ENCODE measurements at places on chromosomes 6 and 20.
A peak's percentile ranks its signal among the peaks of the same experiment; 100 is the strongest.

- DNase-seq = peak; percentile 38
Observed at GRCh38 chr6:147974376-147974775, 368.3 kb upstream of the SASH1 start.

- no peak for DNase-seq
Observed at GRCh38 chr6:63674635-63675034, 39.0 kb downstream of the PHF3 start.

DNA sequence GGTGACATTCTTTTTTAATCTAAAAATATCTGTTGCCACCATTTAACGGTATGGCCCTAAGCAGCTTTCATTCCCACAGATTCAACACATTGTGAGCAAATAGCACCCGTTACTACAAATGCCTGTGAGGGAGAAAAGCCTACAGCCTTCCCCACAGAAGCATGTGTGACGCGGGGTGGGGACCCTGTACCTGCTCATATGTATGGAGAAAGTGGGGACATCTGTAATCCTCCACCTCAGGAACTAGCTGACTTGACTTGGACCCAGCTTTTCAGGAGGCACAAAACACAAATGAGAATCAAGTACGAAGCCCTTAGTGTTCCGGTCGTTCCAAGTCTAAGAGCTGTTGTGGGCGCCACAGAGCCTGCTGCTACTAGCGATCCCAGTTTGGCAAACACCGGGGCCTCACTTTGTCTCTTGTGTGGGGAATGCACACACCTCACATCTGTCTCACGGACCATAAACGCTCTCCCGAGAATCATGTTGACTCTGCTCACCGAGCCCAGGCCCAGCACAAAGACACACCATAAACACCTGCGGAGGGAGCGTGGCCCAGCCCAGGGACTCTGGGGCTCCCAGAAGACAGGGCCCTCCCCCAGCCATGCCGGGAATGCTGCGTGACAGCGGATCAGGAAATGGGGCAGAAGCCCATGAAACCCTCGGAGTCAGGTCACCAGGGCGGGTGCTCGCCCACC lies 21.6 kb downstream of the DLL1 start:
- DNase-seq = no peak

- DNase-seq = no peak
Observed at GRCh38 chr6:43178951-43179830, 2.8 kb upstream of the CUL9 start.

GRCh38 chr6:112155886-112156285 lies 68.5 kb downstream of the FAM229B start:
- DNase-seq = no peak

DNA sequence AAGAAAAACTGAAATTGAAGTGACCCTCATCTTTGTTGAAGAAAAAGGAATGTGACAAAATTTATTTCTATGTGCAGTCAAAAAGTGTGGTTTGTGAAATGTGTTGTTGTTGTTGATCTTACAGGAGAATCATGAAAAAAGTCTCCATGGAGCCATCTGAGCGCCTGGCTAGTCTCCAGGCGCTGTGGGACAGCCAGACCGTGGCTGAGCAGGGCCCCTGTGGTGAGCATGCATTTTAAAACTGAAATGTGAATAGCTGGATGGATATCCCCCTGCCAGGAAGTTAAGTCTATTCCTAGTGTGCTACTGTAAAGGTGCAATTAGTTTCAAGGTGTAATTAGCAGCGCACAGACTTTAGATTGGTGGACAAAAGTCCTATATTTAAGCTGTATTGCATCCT lies 170.6 kb downstream of the CARMIL1 start:
- no peak for DNase-seq

- no peak for DNase-seq
Observed at GRCh38 chr20:50611128-50611810, 80.1 kb downstream of the RIPOR3 start.

GRCh38 chr20:41418031-41418430 lies 51.4 kb upstream of the EMILIN3 start:
- DNase-seq = no peak

DNA sequence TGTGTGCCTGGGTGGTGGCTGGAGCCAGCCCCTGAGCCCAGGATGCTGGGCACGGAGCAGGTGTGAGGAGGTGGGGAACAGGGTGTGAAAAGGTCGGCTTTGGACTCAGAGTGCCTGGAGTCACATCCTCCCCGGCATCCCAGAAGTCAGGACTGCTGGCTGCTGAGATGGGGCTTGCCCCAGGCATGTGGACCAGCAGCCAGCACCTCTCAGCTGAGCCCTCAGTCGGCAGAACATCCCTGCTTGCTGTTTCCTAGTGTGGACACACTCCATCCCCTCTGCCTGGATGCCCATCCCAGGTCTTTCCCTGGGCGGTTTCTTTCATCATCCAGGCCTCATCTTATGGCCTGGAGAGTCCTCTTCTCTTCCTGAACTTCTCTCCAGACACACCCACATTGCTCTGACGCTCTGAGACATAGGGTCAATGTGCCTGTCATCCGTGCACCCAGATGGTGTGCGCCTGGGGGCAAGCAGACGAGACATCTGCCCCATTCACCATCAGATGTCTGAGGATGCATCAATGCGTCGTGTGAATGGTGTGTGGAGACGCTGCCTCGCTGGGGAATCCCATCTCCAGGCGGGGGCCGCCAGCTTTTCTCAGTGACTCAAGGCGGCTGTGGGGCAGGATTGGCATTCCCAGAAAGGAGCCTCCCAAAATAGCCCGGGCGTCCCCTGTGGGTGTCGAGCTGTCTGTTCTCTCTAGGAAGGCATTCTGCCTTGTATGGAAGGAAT lies 104.2 kb downstream of the SYCP2 start:
- no peak for DNase-seq

- DNase-seq = peak; percentile 87
Observed at GRCh38 chr6:6008648-6009421, 2.1 kb upstream of the NRN1 start.

Data from RWPE1 (cell line).